ENCODE measurements at places on chromosomes 2 and 18.

- no peak for DNase-seq
Measured at GRCh38 chr18:71630696-71631095, 913.4 kb downstream of the CBLN2 start.

DNA sequence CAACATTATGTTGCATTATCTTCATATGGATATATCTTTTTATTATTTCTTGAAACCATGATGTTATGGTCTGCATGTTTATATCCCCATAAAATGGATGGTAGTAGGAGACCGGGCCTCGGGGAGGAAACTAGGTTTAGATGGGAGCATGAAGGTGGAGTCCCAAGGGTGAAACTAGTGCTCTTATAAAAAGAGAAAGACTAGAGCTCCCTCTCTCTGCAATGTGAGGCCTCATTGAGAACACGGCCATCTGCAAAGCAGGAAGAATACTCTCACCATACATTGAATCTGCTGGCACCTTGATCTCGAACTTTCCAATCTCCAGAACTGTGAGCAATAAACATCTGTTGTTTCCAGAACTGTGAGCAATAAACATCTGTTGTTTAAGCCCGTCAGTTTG is 64.0 kb downstream of the NXPH2 start:
- no peak for DNase-seq

- no peak for DNase-seq
Measured at GRCh38 chr2:160522951-160523710, 29.5 kb upstream of the RBMS1 start.

DNA sequence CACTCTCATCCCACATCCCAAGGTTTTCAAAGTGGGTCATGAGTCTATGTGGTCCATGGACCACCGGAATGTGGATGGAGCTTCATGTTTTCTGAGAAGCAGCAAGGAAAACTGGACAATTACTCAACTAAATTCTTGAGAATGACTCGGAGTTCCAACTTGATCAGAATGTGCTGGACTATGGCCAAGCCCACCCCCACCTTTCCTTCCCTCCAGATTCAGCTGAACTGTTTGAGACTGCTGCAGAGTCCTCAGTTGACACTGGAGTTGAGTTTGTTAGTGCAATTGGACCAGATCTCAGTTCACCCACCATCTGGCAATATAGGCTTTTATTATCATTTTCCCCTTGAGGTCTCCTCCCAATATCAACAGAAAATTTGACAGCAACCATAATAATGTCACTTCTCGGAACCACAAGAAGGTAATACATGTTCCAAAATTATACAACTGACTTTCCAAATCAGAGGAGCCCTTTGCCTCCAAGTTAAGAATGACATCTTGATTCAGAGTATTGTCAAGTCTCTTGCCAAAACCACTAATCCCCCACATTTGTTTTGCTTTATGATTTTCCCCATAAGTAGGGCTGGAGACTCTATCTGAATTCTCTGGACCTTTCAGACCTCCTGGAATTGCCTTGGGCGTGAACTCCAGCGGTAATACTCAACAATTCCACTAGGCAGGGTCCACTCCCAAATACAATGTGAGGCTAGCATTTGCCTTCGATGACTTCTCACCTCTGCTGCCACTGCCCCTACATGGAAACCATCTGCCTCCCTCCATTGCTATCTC is 8.8 kb downstream of the COL4A4 start:
- DNase-seq: no peak

DNA sequence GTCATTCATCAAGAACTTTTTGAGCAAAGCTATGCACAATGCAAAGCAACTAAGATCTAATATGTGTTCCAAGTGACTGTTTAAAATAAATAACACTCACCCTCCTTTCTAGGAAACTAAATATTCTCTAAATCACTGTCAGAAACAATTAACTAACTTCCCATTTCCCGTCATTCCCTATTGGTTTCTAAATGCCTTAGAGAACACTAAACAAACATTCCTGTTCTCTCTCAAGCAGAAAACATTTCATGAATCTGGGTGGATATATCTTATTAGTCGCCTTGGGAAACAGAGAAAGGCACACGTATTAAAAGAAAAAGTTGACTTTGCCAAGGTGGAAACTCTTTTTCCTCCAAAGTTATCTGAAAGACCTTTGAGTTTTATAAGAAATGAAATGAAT is 735.2 kb downstream of the MBD2 start:
- DNase-seq: no peak

DNA sequence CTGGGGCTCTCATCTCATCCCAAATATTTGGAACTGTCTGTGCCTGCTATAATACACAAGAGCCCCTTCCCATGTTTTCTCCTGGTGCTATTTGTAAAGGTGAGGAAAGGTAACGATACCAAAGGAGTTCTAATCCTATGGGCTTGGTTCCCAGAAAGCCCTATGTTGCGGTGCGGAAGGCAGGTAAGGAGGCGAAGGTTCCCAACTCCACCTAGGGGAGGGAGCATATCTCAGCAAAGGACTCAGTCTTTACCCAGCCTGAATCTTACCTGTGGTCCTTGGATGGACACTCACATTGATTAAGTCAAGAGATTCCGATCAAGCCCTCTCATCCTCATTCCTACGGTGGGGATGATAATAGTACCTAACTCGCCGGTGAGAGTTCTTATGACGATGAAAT is 140.1 kb downstream of the BCL2 start:
- no peak for DNase-seq

DNA sequence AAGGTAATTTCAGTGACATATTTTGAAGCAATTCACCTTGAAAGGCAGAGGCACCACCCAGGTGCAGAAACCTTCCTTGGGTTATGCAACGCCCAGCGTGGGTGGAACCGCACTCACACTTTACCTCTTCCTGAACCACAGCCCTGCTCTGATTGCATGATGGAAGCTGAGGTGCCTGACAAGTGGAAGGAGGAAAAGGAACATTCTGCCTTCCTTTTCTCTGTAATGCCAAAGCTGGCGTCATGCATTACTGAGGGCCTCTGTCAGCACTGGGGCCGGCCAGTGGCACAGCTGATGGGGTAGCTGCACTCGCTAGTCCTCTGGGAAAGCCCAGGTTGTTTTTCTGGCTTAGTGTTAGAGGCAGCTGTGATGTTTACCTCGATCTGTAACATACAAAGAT is 266.5 kb downstream of the NEDD4L start:
- DNase-seq: peak; percentile 39

GRCh38 chr2:171587567-171587966 is 65.3 kb downstream of the CYBRD1 start:
- no peak for DNase-seq

DNA sequence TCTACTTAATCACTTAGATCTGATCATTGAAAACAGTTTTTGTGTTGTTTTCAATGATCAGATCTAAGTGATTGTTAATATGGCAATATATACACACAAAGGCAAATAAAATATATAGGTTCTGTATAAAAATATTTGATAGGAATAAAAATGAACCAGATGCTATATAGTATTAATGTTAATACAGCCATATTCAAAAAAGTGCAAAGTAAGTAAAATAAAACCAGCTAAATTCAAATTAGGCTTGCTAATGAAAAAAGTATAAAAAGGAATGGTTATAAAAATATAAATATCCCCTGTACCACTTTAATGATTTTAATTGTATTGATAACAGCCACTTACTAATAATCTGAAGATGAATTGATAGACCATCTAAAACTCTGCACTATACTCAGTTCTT is 38.4 kb downstream of the VPS54 start:
- no peak for DNase-seq

DNA sequence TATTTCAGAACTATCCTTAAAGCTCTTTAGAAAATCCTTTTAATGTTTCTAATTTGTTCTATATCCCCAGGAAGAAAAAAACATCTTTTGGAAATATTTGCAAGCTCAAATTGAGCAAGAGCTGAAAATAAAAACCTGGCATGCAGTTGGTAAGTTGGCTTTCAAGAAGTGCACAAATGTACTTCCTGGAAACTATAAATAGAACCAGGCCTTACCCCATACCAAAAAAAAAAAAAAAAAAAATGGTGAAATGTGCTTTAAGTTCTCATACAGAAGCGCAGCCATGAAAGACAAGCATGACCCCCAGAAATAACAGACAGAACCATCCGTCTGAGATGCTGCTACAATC is 178.5 kb downstream of the HDAC4 start:
- no peak for DNase-seq

- DNase-seq: no peak
Measured at GRCh38 chr18:3479978-3480509, 30.1 kb downstream of the TGIF1 start.

DNA sequence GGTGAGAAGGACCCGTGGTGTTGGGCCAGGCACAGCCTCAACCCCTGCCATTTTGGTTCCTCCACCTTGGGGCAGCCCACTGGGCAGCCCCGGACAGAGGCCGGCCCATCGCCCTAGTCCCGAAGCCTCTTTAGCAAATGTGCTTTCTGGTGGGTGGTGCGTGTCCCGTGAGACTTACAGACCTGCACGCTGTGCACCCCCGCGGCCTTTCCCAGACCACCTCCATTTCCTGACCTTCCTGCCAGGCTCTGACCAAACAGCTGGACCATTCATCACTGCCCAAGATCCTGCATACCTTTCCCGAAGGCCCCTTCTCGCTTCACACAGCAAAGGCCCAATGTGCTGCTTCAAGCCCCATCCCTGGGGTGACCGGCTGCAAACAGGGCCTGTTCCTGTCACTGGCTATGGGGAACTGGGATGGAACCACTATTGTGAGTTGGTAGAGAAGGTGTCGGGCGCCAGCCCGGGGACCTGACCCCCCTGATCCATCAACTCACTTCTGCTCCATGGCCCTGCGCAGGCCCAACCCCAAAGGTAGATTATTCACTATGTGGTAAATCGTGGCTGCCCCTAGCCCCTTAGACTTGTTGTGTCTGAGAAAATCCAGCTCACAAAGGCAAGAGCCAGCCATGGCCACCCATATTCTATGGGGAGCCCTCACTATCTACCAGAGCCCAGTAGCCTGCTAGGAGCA is 341.0 kb downstream of the EIPR1 start:
- no peak for DNase-seq

- DNase-seq: no peak
Measured at GRCh38 chr18:22211657-22212056, 42.3 kb downstream of the GATA6 start.

- DNase-seq: no peak
Measured at GRCh38 chr2:230564805-230565779, 147.6 kb upstream of the CAB39 start.

DNA sequence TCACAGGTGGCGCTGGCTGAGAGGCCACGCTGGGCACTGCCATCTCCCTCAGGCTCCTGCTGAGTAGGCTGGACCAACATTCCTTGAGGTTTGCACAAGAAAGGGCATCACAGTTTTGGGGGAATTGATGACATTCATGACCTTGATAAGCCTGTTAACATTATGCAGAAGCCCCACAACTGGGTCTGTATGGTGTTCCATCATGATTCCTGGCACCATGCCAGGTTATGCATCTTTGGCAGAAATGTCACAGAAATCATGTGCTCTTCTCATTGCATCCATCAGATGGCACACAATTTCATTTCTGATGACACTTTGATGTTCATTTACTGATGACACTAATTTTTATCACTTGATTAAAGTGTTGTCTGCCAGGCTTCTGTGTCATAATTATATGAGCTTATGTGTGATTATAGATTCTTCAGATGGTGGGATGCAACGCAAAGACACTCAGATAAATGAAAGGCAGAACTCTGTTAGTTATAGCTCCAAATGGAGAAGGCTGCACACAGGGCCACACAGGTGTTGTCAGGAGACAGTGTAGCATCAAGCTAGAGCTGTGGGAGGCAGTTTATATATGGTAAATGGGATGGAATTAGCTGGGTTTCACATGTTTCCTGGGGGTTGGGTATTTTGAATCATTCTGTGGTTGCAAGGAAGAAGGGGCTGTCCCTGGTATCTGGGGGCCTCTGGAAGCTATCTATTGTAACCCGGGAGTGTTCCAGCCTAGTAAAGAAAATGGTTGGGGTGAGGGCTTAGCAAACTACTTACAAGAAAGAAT is 191.3 kb downstream of the SLC39A10 start:
- DNase-seq: peak; percentile 36

GRCh38 chr2:170680172-170680941 is 34.8 kb upstream of the SP5 start:
- DNase-seq: no peak

DNA sequence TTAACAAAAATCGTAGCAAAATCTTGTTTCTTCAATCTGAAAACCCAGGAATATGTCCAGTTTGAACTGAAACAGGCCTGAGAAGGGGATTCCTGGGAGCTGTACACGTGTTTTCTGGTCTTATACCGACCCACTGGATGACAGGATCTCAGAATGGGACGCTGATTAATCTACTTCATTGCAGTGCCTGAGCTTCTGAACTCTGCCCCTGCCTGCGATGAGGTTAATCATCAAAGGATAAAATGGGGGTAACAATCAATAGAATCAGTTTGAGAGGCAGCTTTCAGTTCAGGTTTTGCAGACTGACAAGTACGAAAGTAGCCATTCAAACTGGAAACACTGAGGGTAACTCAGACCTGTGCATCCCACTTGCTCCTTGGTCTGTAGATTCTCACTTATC is 273.9 kb upstream of the REV1 start:
- DNase-seq: no peak

- DNase-seq: no peak
Measured at GRCh38 chr2:133377599-133377998, 190.7 kb downstream of the NCKAP5 start.

DNA sequence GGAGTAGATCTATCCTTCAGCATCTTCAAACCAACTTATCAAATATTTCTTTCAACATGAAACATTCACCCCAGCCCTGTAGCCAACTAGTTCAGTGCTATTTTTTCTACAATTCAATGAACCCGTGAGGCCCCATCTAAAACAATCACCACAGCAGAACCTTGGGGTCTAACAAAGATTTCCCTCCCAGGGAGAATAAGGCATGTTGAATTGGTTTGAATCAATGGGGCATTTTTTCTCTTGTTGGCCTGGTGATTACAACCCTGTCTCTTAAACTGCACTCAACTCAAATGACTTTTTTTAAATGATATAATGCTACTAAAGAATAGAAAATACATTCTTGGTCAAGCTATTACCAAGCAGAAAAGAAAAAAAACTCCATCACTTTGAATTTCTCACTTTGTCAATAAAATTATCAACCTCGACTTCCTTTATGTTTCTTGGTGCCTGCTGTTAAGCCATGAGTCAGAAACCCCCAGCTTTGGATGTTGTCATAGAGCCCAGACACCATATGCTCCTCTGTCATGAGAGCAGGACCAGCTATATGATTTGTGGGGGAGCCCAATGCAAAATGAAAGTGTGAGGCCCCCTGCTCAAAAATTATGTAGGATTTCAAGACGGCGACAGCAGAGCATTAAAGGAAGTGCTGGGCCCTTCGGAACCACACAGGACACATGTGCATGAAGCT is 282.4 kb downstream of the MEIS1 start:
- no peak for DNase-seq

All from NCI-H1417 (cell line).